ENCODE measurements at places on chromosomes 2 and 18.

DNA sequence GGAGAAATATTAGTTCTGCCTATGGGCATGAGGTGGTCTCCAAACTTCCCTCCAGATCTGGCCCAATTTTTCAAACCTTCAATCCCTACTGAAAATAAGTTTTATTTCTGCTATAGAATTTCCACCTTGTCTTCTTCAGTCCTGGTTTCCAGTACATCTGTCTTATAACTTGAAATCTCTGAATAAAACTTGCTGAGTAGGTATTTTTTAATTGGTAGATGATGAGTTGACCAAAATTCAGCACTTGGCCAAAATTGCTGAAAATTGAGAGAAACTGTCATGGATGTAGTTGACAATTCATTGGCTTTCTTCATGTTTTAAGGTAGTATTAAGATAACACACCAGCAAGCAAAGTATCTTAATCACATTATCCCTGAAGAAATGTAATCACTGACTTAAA is 206.2 kb downstream of the PARD3B start:
- no peak for DNase-seq

GRCh38 chr18:54263904-54264336 is 5.4 kb upstream of the POLI start:
- no peak for DNase-seq

DNA sequence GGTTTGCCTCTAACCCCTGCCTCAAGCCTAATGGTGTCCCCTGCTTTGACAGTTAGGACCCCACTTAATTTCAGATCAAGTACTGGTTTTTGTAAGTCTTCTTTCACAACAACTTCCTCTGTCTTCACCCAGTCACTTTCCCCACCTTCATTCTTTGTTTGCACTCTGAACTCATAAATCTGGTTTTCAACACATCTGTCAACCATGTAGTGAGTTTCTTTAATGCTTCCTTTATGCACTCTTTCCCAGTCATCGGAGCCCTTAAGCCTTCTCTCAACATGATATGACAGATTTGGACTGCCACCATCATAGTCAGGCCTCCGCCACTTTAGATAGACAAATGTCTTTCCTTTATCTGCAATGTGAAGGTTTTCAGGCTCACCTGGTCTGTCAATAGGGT is 109.1 kb downstream of the PLEKHA3 start:
- DNase-seq: no peak

DNA sequence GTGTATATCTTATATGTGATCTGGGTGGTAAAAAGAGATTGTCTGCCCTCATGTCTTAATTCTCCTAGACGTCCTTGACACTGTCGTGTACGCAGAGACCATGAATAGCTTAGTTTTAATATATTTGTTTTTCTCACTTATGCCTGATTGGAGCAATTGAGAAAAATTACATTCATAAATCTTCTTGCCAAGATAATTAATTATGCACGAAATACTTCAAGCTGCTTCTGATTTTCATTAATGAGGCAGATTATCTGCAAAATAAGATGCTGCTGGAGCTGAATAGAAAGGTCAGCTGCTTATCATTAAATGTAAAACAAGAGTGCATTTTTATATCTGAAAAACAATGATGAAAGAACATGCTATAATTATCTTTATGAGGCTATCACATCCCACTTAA is 95.9 kb downstream of the CCDC141 start:
- DNase-seq: no peak

GRCh38 chr18:61653823-61654551 is 238.8 kb downstream of the RNF152 start:
- DNase-seq: no peak

DNA sequence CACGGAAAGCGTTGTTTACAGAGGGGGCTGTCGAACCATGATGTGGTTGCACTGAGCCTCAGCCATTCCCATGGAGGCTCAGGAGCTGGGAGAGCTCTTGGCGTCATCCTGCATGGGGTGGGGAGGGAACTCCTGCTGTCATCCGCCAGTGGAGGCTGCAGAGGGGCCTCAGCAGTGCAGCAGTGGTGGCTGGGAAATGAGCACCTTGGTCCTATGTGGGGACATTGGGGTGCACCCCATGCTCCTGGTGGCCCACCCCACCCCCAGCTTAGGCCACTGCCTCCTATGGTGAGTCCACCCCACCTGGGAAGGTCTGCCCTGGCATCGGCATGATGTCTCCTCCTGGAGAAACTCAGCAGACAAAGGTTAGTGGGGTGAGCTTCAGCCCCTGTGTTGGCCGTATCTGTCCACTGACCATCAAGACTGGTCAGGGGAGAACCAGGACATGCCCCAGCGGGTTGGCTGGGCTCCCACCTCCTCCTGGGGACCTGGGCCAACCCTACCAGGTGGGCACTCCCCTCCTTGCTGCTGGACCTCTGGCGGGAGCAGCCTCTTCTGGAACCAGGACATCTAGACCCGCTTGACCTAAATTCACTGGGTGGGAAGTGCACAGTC is 67.8 kb upstream of the HDAC4 start:
- no peak for DNase-seq

- no peak for DNase-seq
These were observed 17.0 kb downstream of the KCNK3 start for GRCh38 chr2:26709323-26710110.

DNA sequence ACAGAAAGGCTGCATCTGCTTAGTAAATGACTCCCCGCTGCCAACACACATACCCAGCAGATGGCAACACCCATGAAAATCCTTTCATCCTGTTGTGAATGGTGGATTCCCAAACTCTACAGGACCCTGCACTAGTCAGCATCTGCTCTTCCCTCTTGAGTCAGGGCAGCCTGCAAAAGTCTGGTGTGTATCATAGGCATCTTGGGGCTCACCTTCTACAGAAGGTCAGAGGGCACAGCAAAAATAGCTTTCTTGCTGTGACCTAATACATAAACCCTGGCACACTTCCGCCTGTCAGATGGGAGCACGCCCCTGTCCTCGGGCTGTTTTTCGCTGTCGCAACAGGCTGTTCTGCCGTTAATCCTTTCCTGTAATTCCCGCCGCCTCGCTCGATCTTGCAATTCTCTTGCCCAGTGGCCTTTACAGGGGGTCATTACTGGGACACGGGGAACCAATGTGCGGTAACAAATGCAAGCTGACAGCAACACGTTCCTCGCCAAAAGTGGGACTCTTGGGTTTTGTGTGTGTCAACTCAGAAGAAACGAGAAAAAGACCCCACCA is 19.9 kb upstream of the SCYGR1 start:
- DNase-seq: no peak

- DNase-seq: no peak
These were observed 612.1 kb downstream of the ZEB2 start for GRCh38 chr2:143907801-143908200.

GRCh38 chr18:13019301-13019700 is 28.1 kb downstream of the CEP192 start:
- no peak for DNase-seq

GRCh38 chr2:12928775-12929401 is 212.2 kb downstream of the TRIB2 start:
- DNase-seq: peak; percentile 25

- peak; percentile 42 for DNase-seq
These were observed 32.1 kb upstream of the SH3BP4 start for GRCh38 chr2:234919711-234920110.

DNA sequence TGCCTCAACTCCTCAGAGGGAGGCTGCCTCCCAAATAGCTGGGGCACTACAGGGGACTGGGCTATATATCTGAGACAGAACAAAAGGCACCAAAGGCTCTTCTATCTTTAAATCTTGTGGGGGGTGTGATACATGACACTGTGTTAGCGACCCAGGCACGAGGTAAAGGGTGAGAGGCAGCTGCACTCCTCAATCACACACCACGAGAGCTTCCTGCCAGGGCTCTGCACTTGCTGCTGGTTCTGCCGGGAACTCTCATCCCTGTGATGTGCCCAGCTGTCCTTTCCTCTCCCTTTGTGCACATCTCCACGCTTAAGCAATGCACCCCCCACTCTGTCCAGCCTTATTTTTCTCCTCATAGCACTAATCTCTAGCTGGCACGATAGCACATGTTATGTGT is 32.4 kb downstream of the NPC1 start:
- no peak for DNase-seq

GRCh38 chr2:210443527-210443926 is 33.0 kb downstream of the LANCL1 start:
- DNase-seq: no peak

- no peak for DNase-seq
These were observed 74.2 kb upstream of the RGPD5 start for GRCh38 chr2:109719871-109720270.

- no peak for DNase-seq
These were observed 86.4 kb upstream of the RBBP8 start for GRCh38 chr18:22846697-22847096.

DNA sequence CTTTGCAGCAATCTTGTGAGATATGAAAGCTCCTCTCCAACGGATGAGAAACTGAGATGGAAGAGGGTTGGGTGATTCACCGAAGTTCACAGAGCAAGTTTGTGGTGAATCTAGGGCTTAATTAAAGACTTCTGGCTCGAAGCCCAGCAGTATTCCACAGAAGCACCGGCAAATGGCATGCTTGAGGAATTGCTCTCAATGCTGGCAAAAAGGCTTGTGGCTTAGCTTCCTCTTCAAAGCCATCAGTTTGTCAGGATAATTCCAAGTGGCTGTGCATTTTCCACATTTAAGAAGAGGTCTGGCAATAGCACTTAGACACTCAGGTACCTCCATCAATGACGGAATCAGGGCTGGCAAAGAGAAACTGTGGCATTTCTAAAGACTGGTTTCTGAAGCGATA is 98.7 kb upstream of the SLC66A3 start:
- peak; percentile 97 for DNase-seq

DNA sequence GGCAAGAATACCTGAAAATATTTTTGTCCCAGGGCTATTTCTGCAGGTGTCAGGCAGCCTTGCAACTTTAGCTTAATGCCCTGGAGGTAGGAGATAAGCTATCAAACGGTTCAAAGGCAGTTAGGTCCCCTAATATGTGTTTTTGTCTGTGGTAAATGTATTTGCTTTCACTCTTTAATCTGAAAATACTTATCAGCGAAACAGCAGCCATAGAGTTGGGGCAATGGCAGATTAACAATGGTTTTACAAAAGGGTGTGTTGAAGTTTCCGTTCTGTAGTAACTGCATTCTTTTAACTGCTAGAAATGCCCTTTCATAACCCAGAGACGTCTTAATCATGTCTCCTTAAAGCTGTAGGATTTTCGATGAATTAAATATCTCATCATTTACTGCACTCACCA is 265.0 kb upstream of the TRIB2 start:
- DNase-seq: no peak

- DNase-seq: no peak
These were observed 3.1 kb upstream of the SNED1 start for GRCh38 chr2:240995041-240996021.

DNA sequence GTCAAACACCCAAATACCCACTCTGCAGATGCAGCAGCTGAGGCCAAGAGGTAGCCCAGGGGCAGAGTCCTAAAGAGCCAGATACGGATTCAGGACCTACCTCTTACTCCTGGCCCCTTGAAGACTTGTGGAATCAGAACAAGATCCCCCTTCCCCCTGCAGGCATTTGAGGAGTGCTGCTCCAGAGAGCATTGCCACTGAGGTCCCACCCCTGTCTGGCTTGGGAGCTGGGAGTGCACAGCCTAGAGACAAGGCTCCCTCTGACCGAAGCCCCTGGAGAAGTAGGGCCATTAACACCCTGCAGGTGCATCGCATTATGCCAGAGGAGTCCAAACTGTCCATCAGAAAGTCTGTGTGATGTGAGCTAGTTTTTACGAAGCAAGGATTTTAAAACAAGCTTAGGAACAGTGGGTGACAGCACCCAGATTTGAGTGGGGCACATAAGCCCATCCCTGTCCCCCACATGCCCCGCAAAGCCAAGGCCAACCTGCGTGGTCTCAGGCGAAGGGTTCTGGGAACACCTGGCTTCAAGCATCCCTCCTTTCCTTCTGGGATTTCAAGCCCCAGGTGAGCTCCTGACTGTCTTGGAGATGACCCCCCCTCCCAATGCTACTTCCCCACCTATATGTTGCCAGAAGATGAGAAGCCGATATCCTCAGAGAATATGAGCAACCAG is 48.4 kb downstream of the MTERF4 start:
- no peak for DNase-seq

- no peak for DNase-seq
These were observed 34.6 kb downstream of the DIPK1C start for GRCh38 chr18:74422541-74422940.

- no peak for DNase-seq
These were observed 1.6 kb upstream of the LIPG start for GRCh38 chr18:49560277-49560623.

GRCh38 chr2:7835693-7836680 is 845.9 kb upstream of the ID2 start:
- no peak for DNase-seq

DNA sequence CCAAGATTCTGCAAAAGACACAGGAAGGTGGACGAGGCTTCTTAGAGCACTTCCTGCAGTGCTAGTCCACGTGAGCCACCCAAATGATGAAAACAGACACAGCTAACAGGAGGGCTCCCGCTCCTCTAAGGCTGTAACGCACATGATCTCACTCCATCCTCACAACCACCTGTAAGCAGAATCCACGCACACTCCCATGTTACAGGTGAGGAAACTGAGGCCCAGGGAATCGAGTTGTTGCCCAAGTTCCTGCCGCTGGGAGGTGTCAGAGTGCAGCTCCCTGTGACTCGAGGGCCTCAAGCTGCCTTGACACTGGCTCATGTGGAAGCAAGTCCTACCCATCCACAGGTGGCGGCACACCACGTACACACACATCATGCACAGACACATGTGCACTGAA is 4.4 kb downstream of the DNMT3A start:
- DNase-seq: no peak

DNA sequence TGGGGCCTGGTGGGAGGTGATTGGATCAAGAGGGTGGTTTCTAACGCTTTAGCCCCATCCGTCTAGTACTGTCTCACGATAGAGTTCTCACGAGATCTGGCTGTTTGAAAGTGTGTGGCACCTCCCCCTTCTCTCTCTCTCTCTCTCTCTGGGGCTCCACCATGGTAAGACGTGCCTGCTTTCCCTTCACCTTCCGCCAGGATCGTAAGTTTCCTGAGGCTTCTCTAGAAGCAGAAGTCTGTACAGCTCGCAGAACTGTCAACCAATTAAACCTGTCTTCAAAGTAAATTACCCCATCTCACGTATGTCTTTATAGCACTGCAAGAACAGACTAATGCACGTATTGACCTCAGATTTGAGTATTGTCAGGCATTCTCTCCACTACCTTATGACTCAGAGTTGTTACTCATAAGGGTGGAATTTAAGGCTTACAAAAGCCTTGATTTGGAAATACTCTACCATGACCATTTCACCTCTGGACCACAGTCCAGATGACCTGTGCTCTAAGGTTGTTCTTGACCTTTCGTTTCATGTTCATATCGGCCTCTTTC is 99.5 kb upstream of the AGAP1 start:
- peak; percentile 89 for DNase-seq

GRCh38 chr2:49123600-49123999 is 30.7 kb downstream of the FSHR start:
- no peak for DNase-seq

All from astrocyte (in vitro differentiated cells and primary cell).